ENCODE measurements at places on chromosomes 7 and 10.
A peak's percentile ranks its signal among the peaks of the same experiment; 100 is the strongest.

GRCh38 chr10:60894786-60895185 lies 49.2 kb downstream of the RHOBTB1 start:
- no peak for DNase-seq

DNA sequence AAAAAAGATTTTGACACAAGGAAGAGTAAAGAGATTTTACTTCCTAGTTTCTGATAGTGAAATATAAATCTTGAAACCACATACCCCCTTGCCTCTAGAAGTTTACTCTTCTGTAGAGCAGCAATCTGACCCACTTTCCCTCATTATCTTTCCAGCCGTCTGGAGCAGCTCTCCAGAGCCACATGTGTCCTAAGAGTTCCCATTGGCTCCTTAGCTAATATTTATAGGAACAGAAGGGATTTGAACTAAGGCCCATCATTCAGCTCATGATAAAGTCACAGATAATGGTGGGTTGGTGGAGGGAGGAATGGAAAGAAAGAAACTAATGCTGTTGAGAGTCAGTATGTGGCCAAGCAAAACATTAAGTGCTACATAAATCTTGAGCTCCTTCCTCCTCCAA lies 121.8 kb downstream of the INHBA start:
- DNase-seq, result no peak

GRCh38 chr7:67422601-67423000 lies 426.0 kb downstream of the TYW1 start:
- DNase-seq, result no peak

- DNase-seq, result no peak
These were observed 295.6 kb downstream of the FGFR2 start for GRCh38 chr10:121302541-121303180.

GRCh38 chr7:115274-115911 lies 77.0 kb upstream of the FAM20C start:
- DNase-seq, result peak; percentile 83

- DNase-seq, result no peak
These were observed 456.4 kb upstream of the PFKP start for GRCh38 chr10:2610946-2611345.

- peak; percentile 24 for DNase-seq
These were observed 4.1 kb downstream of the FBXO24 start for GRCh38 chr7:100590077-100590737.

DNA sequence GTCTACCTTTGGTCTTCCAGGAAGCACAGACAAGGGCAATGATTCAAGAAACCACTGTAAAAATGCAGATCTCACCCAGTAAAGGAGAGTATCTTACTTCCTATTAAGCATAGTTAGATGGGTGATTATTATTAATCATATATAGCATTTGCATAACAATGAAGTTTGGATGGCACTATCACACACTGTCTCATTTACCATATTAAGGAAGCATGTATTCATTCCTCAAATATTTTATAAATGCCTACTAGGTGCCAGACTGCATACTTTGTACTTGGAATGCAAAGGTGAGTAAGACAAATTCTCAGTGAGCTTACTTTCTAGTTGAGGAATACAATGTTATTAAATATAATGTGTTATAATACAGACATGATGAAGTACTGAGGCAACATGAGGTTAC lies 53.9 kb upstream of the SKAP2 start:
- DNase-seq, result no peak

DNA sequence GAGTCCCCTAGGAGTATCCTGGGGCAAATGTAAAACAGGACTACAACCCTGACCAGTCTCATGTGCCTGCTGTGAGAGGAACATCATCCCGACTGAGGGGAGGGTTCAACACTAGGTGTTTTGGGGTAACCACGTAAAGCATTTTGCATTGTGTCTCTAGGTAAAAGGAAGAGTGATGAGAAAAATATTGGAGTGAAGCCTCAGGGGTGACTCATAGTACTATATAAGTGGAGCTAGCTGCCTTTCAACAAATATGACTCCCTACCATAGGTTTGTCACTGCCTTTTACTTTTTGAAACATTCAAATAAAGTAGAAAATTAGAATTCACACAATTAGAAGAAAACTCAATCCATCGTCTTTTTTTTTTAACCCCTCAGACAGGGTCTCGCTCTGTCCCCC lies 2.6 kb upstream of the CAMK2G start:
- no peak for DNase-seq

- DNase-seq, result peak; percentile 63
These were observed 233.2 kb upstream of the PRSS1 start for GRCh38 chr7:142516038-142516501.

DNA sequence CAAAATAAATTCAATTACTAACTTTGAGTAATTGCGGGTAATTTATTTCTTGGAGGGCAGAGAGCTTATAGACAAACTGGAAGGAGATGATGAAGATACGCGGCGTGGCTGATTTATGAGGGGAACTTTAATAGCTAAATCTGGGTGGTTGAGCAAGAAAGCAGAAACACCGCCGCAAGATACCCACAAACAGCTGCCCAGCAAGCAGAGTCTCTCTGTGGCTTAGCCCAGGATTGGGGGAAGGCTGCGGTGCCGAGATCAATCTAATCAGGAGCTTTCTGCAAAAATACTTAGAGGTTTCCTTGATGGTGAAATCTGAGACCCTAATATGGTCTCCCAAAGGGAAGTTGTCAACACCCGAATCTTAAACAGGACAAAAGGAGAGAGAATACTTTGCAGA lies 94.9 kb upstream of the MGMT start:
- DNase-seq, result no peak

- DNase-seq, result no peak
These were observed 631.4 kb upstream of the POT1 start for GRCh38 chr7:125561006-125561405.

- DNase-seq, result no peak
These were observed 102.9 kb downstream of the PFKFB3 start for GRCh38 chr10:6305401-6306321.

DNA sequence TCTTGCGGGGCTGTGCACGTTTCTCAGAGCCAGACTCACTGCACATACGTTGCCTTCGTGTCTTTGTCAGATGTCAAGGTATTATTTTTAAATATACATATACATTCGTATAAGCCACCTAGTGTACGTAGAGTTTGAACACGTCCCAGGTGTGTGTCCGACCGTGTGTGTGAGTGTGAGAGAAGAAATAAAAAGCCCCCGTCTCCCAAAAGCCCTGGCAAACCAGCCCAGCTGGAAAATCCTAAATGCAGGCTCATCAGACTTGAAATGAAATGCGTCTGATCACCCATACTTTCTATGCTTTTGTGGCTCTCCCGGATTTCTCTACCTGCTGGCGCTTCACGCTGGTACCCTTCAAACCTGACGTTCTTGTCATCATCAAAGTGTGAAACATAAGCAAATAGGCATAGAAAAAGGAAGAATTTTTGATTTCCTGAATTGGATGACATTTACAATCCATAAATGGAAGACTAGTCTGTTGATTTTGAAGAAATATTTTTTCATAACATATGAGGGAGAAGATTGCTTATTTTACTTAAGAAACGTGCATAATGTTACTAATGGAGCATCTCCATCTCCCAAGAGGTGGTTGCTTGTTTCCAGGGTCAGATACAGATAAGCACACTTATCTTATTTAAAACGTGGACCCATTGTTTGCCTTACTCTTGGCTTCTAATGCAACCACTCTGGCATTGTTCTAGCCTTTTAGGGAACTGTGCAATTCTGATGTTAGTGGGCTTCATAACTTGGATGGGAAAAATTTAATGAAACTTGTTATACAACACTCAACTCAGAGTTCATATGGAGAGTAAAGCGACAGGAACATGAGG lies 971 bp downstream of the PRKG1 start:
- DNase-seq, result no peak

- no peak for DNase-seq
These were observed 69.7 kb downstream of the NPS start for GRCh38 chr10:127618797-127619196.

DNA sequence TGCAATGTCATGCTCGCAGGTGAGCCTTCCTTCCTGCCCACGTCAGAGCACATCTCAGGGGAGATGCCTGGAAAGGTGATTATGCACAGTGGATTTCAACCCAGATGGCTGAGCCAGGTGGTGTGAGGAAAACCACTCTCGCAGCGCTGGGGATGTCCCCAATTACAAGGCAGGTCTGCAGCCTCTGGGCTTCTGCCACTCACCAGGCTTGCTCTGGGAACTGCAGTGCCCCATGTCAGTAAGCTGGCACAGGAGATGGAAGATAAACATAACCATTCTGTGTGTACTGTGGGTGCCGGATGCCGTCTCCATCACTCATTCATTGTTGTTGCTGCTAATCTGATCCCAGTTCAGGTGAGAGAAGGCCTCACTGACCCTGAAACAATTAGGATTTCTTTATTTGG lies 222.9 kb upstream of the PITRM1 start:
- no peak for DNase-seq

DNA sequence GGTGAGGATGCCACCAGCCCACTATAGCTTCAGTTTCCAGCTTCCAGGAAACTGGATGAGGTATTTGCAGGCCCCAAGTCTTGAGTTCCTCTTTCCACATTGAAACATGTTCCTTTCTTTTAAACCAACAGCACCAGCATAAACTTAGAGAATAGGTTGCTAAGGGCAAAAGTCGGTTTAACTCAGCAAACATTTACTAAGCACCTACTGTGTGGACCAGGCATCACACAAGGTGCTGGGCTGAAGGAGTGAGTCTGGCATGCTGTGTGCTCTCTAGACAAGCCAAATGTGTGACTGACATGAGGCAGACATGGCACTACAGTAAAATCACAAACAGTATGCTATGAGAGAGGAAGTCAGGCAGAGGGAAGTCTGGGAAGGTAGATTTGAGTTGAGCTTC lies 11.0 kb upstream of the RASSF4 start:
- DNase-seq, result no peak

DNA sequence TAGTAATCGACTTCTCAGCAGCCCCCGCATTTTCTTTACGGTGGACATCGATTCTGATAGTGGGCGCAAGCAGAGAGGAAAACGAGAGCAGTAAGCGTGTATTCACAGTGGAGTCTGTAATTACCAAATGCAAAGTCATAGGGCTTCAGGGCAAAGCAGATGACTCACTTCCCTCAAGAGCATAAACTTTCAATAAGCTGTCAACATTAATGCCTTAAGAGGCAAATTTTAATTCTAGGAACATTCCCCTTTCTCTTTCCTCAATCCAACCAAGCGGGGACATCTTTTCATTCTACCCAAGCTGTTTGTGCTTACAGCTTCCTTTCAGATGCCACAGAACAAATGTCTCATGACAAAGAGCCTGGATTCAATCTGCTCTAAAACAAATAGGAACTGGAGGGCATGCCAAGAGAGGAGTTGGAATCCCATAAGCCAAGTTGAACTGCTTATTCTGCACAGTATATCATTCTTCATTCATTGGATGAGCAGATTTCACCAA lies 48.6 kb downstream of the MALSU1 start:
- peak; percentile 91 for DNase-seq
